ENCODE measurements at places on chromosomes 7 and 10.

DNA sequence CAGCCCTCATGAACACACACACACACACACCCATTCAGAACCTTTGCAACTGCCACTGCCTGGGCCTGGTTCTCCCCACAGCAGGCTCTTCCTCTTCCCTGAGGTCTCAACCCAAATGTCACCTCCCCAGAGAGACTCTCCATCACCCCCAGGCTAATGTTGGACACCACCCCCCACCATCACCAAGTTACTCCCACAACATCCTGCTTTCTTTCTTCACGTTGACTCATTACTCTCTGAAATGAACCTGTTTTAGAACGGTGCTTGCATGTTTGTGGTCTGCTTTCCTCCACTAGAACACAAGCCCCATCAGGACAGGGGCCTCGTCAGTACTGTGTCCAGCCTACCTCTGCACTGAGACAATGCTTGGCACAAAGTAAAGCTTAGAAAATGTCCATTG, 16.0 kb downstream of the AFAP1L2 start:
- no peak for DNase-seq

GRCh38 chr10:69910561-69910960, 108.9 kb downstream of the COL13A1 start:
- DNase-seq, result no peak

DNA sequence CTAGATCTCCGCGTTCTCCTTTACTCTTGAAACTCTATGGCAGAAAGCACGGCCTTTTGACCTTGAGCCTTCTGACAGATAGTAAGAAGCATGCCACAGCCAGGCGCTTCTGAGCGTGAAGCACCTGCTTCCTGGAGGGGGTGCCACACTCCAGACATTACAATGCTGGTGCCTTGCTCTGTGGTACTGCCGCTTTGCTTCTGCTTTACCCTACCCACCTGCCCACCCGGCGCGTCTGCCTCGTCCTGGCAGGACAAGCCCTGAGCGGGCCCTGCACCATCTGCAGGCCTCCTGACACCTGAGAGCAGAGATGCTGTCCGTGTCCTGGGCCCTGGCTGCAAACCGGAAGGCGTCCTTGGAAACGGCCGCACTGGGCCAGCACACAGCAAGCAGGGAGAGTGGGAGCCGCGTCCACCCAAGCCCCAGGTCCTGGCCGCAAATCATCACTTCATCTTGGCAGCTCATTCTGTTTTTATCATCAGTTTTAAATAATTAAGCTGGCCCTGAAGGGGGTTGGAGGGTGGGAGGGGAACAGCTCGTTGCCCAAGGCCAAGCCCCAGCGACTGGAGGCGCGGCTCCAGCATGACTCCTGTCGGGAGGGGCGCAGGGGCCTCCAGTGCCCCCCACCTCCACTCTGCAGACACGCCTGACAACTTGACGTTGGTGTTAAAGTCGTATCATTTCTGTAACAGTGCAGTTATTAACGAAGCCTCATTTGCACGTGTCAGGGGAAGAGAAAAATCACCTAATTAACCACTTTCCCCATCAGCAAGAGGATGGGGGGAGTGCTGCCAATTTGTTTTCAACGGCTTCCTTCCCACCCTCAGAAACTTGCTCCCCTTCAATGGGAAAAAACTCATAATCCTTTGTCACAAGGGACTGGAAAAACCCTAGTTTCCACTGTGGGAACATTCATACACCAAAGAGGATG, 132.2 kb downstream of the MAD1L1 start:
- DNase-seq, result no peak

GRCh38 chr10:25178411-25178810, 3.6 kb downstream of the GPR158 start:
- DNase-seq, result no peak

GRCh38 chr7:83777406-83778072, 128.6 kb upstream of the SEMA3E start:
- DNase-seq, result no peak
